ENCODE measurements at places on chromosomes 3 and 15.

- no peak for DNase-seq
These were observed 87.9 kb downstream of the IL12A start for GRCh38 chr3:160076519-160076918.

GRCh38 chr15:55829826-55830225 lies 86.9 kb upstream of the PRTG start:
- no peak for DNase-seq

GRCh38 chr3:47398228-47398627 lies 17.4 kb downstream of the PTPN23 start:
- DNase-seq: no peak

DNA sequence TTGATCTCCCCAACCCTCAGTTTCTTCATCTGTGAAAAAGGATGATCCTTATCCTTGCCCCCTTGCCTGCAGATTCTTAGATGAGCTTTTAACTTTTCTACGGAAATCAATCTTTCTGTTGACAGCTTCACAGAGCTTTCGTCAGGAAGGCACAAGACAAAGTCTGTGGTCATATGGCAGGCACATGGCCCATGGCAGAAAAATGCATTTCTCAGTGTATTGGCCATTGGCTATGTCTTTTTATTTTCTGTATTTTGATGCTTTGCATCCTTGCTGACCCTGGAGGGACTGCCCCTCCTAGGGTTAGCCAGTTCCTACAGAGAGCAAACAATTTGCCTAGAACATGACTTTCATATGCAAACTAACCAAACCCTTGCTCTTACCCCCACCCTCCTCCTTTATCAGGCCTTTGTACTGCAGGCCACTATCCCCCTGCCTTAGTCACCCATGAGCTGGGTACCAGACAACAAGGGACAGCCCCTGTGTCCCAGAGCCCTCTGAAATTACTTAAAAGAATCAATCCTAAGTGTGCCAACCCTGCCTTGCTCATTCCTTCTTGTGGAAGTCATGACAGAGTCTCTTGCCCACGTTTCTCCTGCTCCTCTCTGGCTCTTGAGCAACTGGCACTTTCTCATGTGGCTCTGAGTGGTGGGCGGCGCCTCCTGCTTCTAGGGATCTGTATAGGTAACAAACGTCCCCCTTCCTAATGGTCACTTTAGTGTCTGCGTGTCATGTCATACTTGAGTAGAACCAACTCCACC lies 24.1 kb upstream of the NOX5 start:
- DNase-seq: no peak

DNA sequence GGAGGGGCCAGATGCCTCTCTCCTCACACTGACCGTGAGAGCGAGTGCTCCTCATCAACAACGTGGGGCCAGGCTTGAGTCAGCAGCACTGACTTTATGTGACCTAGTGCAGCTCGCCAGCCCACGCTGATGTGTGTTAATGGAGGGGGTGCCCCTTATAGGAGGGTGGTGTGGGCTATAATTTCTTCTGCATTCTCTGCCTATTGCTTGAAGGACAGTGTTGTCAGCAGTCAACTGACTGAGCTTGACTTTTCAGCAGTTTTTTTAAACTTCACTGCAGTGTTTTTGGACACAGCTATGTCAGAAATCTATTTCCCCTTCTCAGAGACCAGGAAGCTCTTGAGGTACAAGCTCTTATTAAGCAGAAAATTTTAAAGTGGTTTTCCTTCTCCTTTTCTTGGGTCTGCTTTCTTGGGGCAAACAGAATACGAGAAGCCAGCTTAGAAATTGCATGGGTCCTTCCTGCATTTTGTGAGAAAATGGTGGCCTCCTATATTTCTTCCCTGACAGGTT lies 304.8 kb upstream of the CTDSPL start:
- DNase-seq: no peak

GRCh38 chr3:49614936-49615335 lies 59.2 kb upstream of the APEH start:
- no peak for DNase-seq

GRCh38 chr3:177371888-177372287 lies 174.6 kb upstream of the TBL1XR1 start:
- DNase-seq: no peak

DNA sequence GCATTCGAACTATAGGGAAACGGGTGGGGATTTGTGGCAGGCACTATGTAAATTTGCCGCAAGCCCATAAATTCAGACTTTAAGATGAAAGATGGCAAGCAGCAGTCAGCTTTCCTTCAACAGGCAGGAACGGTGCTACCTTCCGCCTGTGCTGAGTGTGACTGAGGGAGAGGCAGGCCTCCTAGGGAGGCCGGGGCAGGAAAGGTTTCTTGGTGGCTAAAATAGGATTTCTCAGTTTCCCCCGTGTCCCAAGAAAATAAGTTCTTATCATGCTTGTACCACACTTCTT lies 12.5 kb downstream of the FLNB start:
- no peak for DNase-seq

DNA sequence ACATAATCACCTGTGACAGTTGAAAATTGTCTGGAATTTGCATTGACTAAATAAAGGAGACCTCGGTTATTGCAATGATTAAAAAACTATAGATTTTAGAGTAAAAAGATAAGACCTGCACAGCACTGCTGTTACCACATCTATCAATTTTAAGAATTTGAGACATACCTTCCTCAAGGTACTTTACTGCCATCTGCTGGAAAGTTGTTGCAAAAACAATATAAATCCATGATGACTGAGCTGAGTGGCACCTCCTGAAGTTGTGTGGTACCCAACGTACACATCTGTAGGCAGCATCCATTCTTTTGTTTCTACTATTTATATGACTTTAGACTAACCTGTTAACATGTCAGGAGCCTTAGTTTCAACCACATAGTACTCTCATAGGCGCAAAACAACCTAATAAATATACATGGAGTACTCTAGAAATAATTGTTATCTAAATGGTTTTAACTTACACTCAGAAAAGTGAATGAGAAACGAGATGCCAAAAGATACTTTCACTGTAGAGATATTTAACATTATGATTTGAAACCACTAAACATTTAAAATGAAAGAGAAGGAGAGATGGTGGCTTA lies 106.7 kb downstream of the GHSR start:
- DNase-seq: no peak

- no peak for DNase-seq
These were observed 65.7 kb downstream of the NLGN1 start for GRCh38 chr3:173463250-173463649.

DNA sequence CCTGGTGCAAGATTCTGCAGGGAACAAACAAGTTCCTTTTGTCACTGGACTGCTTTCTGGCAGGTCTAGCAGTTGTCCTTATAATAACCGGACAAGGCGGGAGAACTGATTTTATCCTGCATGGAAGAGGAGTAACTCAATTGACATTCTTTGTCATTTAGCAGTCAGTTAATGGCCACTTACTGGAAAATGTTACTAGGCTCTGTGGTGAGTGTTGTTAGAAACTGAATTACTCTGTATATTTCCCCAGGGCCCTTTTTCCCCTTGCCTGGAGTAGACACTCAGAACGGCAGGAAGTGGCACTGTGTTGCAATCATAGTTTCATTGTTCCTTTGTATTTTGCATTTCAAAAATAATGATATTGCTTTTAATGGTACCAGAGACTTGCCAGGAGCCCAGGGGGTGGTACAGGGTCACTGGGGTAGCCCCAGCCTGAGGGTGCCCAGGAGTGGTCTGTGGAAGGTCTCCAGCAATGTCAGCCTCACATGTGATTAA lies 318.6 kb upstream of the LRRFIP2 start:
- no peak for DNase-seq

DNA sequence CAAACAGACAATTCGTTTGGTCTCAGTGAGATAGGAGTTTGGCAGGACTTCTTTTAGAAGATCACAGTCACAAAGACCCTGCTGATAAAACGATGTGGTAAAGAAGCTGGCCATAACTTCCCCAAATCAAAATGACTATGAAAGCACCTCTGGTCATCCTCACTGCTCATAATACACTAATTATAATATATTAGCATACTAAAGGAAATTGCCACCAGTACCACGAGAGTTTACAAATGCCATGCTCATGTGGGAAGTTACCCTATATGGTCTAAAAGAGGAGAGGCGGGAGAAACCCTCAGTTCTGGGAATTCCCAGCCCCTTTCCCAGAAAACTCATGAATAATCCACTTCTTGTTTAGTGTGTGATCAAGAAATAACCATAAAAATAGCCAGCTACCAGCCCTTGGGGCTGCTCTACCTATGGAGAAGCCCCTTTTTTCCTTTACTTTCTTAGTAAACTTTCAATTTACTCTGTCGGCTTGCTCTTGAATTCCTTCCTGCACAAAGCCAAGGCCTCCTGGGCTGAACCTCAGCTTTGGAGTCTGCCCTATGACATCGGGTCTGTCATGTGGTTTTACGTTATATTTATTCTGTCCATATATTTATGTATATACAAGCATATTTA lies 115.8 kb upstream of the IGSF10 start:
- no peak for DNase-seq

- DNase-seq: no peak
These were observed 170.8 kb downstream of the IGSF11 start for GRCh38 chr3:118863731-118864322.

DNA sequence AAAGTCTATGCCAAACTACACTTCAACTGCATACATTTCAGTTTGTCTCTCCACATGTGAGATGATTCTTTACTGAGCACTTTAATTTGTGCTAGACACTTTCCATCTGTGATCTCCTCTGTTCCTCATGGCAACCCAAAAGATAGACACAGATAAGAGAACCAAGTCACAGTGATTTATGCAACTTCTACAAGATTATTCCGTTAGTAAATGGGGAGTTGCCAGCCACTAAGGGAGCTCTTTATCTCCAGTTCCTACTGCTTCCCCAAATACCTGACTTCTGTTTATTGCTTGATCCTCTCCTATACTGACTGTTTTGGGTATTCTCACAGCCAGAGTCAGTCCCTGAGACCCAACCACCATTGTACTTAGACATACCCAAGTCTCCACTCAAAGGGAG lies 24.1 kb upstream of the AKAP13 start:
- DNase-seq: no peak

DNA sequence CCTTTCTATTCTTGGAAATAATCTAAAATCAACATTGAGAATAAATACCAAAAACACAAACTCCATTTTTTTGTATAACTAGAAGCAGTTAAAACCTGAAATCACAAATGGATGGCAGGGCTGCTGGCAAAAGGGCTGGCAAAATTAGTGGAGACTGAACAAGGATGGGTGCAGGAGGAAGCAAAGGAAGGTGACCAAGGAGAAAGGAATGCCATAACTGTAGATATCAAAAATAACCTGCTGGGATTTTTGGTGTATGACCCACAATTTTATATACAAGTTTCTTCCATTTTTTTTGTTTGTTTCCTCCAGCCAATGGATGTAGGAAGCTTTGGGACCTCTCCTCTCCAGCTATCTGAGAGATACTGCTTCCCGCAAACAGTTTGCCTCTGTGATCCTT lies 12.7 kb downstream of the CFAP44 start:
- DNase-seq: no peak

- DNase-seq: no peak
These were observed 349.7 kb downstream of the TUSC7 start for GRCh38 chr3:117059067-117059955.

GRCh38 chr3:133384331-133385027 lies 15.4 kb upstream of the BFSP2 start:
- no peak for DNase-seq

DNA sequence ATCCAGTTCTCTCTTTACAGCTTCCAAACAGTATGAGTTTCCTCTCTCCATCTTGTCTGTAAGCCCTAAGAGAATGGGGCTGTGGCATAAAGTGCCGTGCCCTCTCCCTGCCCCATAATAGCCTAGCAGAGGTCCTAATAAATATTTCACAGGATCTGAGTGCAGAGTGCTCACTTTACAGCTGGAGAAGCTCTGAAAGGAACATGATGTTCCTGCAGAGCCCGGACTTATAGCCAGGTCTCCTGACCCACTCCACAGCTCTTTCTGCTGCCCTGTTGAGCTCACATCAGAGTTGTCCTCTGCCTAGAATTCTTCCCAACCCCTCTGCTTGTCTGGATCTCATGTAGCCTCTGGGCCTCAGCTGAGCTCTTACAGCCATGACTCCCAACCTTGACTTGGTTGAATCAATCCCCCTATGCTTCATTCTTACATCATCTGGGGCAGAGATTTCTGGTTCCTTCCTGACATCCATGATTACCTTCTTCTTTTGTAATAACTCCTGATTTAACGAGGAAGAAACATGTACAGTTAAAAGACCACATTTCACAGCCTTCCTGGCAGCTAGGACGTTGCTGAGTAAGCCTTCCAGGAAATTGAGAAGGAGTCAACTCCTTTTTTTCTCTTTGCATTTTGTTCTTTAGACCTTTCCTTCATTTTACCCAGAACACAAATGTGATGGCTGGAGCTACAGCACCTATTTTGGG lies 135.3 kb downstream of the RPLP1 start:
- DNase-seq: no peak

DNA sequence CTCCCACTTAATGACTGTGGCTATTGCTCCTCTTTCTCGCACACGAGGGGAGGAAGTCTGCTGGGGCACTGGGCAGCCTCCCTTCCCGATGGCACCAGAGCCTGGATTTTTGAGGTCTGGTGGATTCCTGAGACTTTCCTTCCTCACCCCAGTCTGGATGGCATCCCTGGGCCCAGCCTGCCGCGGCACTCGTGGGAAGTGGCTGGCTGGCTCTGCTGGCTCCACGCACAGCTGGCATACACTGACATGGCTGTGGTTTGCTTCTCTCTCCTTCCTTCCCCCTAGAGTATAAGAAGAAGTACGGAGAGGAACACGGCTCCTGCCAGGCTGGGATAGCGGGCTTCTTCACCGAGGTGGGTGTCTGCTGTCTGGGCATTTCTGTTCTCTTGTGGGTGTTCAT lies 319.8 kb upstream of the LRRFIP2 start:
- DNase-seq: no peak

DNA sequence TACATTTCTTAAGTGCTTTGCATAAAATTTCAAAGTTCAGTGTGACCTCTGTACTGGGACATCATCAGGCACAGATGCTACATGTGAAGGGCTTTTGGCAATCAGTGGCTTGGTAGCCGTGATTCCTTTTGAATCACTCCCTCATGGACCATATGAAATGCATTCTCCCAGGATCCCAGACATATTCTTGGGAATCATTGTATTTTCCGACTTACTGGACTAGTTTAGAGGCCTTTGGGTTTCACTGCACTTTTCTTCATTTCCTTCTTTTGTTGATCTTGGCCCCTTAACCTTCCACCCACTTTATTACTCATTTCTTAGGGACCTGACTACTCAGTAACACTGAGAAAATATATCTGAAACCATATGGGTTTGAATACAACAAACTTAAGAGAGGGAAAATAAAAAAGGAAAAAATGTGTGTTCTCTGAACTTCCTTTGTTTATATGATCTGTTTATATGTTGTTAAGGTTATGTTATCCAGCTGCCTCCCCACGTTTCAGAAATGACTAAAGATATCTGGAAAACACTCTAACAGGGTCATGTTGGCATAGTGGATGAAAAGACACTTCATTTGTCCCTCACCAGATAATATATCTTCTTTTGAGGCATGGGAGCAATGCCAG lies 35.1 kb downstream of the HMG20A start:
- DNase-seq: no peak

DNA sequence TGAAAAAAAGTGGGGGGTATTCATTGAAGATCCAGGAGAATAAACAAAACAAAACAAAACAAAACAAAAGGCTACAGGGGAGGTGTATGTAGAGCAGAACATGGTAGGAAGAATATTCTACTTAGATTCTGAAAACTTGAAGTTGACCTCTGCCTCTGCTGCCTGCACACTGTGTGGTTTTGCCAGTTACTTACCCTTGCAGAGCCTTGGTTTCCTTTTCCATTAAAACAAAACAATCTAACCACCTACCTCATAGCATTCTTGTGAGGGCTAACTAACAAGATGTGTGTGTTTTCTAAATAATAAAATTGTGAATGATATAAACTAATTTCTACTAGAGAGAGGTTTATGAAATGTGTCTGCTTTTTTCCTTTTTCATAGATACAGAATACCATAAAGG lies 423.1 kb downstream of the TIGIT start:
- no peak for DNase-seq

Measured in stimulated activated CD4-positive, alpha-beta T cell treated with anti-CD3 and anti-CD28 coated beads, Interleukin-15, amount 100 ng/mL, for 1 hour (primary cell).